ENCODE measurements at places on chromosomes 2 and 18.

GRCh38 chr2:131426727-131427126, 49.2 kb upstream of the TUBA3D start:
- DNase-seq, result no peak

DNA sequence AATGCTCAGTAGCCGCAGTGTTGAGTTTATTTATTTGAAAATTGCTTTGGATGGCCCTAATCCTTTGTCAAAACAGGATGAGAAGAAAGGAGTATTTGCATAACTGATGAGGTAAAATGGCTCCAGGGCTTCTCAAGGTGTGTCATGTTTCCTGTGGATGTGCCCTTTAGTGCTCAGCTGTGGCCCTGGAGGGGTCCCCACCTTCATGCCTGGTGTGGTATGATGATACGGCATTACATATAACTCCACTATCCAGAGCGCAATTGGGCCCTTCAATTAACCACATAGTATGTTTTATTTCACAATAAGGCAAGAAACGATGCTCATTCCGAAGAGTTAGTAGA, 39.8 kb upstream of the TMEM178A start:
- no peak for DNase-seq

DNA sequence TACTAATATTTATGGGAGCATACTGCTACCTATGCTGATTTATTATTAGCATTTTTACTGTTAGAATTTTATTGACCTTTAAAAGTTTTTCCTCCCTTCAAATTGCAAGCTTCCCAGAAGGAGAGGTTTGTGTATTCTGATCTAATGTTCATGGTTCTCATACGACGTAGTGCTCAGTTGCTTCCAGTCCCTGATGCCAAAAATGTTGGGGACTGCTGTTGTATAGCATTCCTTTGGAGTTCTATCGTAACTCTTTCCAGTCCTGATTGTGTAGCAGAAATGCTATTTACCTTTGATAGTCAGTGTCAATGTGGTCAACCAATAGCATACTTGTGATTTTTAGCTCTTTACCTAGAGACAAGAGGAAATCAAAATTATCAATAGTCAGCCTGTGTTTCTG, 69.5 kb upstream of the ZSWIM2 start:
- no peak for DNase-seq

- DNase-seq, result no peak
Observed at GRCh38 chr2:127664065-127664894, 11.1 kb downstream of the LIMS2 start.

DNA sequence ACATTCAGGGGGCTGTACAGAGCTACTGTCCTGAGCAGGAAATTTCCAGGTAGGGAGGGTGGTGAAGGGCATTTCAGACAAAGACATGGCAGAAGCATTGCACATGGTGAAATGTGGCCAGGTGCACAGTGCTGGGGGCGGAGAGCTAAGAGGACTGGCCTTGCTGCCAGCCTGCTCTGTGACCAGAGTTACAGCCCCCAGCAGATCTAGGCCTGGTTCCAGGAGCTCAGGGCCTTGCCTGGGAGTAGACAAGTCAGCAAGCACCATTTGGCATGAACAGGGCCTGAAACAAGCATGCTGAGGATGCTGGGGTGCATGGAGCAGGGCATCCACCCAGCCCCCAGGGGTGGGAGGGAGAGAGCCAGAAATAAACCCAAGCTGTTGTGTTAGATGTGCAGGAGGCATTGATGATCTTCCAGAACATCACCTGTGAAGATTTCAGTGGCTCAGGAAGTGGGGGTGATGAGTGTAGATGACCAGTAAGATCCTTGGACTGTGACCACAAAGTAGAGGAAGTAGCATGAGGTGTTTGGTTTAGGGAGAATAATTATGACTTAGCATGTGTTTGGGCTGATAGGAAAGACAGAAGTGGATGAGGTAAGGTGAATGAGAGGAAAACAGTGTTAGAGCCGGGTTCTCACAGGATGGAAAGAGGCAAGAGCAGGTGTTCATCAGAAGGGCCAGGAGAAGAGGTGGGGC, 61.1 kb downstream of the COA5 start:
- no peak for DNase-seq
